ENCODE measurements at places on chromosomes 2 and 18.

DNA sequence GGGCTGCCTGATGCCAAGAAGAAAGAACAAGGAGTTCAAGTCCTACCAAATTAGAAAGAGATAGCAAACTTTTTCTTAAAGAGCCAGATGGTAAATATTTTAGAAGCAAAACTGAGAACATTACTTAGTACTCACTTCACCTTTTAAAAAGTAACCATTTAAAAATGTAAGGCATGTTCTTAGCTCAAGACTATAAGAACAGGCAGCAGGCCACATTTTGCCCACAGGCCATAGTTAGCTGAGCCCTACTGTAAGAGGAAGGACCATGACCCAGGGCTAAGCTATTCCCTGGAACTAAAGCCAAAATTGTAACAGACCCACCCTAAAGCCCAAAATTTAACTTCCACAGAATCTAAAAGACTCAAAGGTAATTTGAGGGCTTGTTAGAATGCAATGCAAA is 31.3 kb downstream of the USP40 start:
- DNase-seq: no peak

GRCh38 chr18:49135877-49136276 is 185.1 kb upstream of the SMAD7 start:
- DNase-seq: no peak

GRCh38 chr2:101430156-101430555 is 42.9 kb upstream of the CREG2 start:
- DNase-seq: no peak

GRCh38 chr2:45000921-45001868 is 8.1 kb downstream of the SIX2 start:
- no peak for DNase-seq

DNA sequence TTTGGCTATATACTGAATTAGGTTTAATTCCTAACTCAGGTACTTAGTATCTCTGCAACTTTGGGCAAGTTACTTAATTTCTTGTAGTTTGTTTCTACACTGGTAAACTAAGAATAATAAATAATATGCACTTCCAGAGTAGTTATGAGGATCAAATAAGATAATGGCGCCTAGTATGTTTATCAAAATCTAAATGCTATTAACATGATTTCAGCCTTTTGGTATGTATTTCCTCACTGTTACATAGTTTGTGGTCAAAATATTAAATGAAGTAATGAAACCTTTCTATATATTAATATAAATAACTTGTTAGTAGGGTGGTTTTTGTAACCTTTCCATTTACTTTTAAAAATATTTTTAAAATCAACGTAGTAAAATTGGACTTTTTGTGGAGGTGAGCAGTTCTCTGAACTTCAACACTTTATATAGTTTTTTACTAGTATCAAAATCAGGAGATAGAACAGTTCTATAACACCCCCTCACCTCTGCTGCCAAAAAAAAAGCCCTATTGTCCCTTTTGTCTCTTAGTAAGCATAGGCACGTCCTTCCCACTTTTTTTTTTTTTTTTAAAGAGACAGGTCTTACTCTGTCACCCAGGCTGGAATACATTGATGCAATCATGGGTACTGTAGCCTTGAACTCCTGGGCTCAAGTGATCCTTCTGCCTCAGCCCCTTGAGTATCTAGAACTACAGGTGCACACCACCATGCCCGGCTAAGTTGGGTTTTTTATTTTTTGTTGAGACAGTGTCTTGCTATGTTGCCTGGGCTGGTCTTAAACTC is 44.8 kb downstream of the RAB3GAP1 start:
- DNase-seq: no peak

DNA sequence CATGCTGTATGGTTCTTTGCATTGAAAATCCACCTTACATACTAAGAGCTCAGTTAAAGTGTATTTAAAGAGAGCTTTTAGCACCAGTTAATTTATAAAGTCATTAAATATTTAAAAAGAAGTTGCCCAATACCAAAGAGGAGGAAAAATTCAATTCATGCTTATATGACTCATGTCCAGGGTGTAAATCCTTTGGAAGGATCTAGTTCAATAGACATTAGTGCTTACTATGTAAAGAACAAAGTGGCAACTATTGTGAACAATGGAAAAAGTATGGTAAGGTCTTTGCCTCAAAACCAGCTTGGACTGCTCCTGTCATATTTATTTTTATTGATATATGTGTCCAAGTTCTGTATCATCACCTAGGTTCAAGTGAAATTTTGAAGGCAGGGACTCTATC is 90.5 kb downstream of the SCN9A start:
- no peak for DNase-seq

GRCh38 chr2:10120877-10121574 is 1.5 kb upstream of the RRM2 start:
- DNase-seq: no peak

- no peak for DNase-seq
Observed at GRCh38 chr18:53422896-53423295, 801.6 kb downstream of the MBD2 start.

- DNase-seq: no peak
Observed at GRCh38 chr2:41598161-41598894, 449.5 kb upstream of the PKDCC start.

DNA sequence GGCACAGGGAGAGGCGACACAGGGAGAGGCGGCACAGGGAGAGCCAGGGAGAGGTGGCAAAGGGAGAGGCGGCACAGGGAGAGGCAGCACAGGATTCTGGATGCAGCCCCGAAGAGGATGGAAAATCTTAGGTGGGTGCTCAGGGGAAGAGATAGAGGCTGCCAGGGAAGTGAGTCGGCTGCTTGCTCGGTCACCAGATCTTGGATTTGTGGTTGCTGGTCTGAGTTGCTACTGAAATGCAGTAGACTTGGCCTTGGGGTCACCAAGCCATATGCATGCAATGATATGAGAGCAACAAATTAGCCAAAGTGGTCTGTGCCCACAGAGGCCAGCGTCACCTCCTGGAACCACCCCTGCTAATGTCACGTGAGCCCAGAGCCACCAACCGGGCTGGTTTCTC is 117.2 kb upstream of the SALL3 start:
- no peak for DNase-seq

DNA sequence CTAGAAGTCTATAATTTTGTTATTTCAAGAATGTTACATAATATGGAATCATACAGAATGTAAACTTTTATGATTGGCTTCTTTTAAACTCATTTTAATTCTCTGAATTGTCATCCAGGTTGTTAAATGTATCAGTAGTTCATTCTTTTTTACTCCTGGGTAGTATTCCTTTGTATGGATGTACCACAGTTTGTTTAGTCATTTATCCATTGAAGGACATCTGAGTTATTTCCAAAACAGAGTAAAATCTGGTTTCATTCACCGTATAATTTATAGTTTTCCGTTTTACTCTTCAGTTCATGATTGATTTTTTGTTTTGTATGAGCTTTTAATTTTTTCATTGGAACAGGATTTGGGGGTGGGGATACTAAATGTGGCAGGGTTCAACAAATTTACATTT is 132.4 kb downstream of the PMS1 start:
- DNase-seq: no peak

DNA sequence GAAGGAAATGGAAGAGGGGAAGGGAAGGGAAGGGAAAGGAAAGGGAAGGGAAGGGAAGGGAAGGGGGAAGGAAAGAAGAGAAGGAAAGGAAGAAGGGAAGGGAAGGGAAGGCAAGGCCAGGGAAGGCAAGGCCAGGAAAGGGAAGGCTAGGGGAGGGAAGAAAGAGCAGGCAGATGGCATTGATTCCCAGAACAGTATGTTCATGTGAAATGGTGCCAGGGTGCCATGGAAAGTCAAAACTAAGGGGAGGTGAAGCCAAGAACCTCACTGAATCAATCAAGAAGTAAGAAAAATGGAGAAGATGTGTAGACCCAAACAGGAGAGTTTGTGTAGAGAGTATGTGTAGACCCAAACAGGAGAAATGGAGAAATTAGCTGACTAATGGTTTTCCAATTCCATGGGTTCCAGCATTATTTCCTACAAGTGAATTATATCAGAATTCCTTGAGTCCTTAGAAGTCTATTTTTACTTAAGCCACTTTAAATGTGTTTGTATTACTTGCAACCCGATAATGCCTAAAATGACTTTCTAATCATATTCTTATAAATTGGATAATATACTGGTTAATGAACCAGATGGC is 367.6 kb downstream of the TXNL1 start:
- DNase-seq: no peak

- DNase-seq: no peak
Observed at GRCh38 chr2:125516496-125517109, 1139.4 kb upstream of the GYPC start.

- DNase-seq: no peak
Observed at GRCh38 chr2:3650140-3650920, 7.7 kb upstream of the ALLC start.

DNA sequence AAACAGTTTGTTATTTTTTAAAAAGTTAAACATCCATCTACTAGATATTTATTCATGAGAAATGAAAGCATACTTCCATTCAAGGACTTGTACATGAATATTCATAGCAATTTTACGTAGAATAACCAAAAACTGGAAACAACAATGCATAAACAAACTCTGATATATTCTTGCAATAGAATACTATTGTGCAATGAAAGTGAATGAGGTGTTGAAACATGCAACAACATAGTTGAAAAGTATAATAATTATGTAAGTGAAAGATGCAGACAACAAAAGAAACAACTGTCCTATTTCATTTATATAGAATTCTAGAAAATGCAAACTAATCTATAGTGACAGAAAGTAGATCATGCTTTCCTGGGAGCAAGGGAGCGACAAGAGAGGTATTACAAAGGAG is 206.6 kb upstream of the KLHL29 start:
- no peak for DNase-seq

DNA sequence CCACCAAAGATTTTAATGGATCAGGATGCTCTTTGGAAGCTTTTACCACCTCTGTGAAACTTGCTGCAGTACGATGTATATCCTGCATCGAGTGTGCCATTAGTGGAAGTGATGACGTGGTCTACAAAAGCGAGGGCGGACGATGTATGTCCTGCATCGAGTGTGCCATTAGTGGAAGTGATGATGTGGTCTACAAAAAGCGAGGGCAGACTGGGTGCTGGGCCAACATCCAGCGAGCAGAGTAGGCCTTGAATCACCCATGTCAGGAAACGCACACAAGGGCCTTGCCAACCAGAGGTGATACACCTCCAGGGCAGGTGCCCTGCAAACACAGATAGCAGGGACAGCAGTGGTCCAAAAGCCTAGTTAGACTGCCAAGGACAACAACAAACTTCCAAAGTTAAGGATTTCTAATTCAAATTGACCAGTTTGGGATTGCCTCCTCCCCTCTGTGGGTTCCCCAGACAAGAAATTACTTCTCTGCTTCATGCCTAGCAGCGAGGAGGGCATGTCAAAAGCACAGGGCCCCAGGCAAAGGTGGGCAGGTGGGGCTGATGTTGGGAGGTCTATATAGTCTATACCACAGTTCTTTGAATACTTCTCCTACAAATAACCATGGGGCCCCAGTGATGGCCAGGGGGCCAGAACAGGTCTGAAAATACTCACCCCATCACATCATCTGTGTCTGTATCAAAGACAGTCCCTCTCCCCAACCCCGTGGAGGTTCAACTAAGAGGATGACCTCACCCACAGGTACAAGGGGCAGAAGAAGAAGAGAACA is 70.2 kb downstream of the ADD2 start:
- DNase-seq: no peak

GRCh38 chr2:176844461-176844860 is 368.1 kb upstream of the HNRNPA3 start:
- no peak for DNase-seq
